Hindlimb muscle (tissue), 1 donor: ENCODE measurements at places on chromosomes 11 and 22.

DNA sequence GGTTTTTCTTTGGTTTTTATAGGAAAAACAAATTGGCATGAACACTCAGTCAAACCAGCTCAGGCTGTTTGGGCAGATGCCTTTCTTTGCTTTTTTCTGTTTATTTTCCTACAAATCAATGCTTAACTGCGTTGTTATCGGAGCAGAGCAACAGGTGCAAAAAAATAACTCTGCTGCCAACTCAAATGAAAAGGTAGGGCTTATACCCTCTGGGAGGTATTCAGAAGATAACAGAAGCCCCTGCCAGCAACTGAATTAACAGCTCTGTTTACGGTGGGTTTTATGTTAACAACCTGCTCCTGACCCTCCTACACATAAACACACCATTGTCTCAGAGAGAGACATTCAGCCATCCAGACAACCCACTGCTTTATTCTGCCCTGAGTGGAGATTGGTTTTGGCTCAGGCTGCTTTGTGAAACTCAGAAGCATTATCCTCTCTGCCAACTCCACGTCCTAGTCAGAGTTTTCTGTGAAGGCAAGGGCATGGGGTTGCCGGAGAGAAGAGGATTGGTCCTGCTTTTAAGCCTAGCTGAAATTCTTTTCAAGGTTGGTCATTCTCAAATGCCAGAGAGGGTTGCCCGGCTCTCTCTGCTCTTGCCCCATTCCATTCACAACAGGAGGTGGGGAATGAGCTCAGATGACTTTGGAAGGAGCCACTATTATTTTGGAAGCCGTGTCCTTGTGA is 11.4 kb downstream of the EHF start:
- DNase-seq = no peak

GRCh38 chr22:27438271-27438980 is 363.1 kb downstream of the MN1 start:
- peak; percentile 62 for DNase-seq

GRCh38 chr22:50308986-50309600 is 1.6 kb upstream of the PLXNB2 start:
- DNase-seq = no peak

DNA sequence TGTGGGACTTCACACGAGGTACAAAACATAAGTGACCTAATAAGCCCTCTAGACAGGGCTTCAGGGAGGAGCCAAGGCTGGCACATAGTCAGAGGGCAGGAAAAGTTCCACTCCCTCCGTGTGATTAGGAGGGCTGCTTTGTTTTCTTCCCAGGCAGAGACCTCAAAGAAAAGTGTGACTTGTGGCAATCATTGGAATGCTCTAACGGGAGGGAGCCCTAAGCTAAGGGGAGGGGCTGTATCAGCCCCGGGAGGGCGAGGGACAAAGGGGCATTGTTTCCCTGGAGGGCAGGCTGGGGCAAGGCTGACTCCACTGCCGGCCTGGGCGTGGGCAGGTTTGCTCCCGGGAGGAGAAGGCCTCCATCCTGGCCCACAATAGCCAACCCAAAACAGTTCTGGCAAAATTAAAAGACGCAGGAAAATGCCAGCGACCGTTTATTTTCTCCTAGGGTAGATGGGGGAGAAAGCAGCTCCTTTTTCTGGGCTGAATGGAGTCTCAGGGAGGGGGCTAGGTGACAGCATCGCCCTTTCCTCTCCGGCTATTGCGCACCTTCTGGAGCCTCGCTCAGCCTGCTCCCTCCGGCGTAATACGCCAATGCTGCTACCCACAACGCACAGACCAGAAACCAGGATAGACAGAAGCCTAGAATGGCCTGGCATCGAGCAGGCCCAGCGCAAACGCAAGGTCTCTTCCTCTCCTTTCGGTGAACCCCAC is 60.2 kb downstream of the ENDOD1 start:
- no peak for DNase-seq

- no peak for DNase-seq
Observed at GRCh38 chr11:55966391-55966790, 3.4 kb downstream of the OR10AG1 start.

GRCh38 chr22:22386602-22387385 is 121.7 kb downstream of the ZNF280B start:
- no peak for DNase-seq

- peak; percentile 65 for DNase-seq
Observed at GRCh38 chr11:45102810-45103621, 43.4 kb upstream of the PRDM11 start.
